ENCODE measurements at places on chromosomes 2 and 18.

DNA sequence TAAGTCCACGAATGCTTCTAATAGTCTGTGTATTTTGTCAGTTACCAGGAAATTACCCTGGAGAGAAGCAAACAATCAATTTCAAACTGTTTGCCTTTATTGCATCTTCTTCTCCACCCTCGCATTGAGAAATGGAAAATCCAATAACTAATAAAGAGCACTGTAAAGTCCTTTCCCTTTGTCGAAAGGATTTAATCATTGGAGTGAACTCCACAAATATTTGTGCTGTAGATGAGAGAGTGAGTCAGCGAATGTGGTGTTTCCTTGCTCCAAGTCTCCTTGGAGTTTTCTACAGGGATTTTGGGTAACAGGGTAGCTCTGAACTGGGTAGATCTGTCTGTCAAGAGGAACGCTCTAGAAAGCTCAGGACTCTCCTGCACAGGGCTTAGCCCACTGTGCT lies 240.2 kb downstream of the KCNS3 start:
- DNase-seq, result no peak

DNA sequence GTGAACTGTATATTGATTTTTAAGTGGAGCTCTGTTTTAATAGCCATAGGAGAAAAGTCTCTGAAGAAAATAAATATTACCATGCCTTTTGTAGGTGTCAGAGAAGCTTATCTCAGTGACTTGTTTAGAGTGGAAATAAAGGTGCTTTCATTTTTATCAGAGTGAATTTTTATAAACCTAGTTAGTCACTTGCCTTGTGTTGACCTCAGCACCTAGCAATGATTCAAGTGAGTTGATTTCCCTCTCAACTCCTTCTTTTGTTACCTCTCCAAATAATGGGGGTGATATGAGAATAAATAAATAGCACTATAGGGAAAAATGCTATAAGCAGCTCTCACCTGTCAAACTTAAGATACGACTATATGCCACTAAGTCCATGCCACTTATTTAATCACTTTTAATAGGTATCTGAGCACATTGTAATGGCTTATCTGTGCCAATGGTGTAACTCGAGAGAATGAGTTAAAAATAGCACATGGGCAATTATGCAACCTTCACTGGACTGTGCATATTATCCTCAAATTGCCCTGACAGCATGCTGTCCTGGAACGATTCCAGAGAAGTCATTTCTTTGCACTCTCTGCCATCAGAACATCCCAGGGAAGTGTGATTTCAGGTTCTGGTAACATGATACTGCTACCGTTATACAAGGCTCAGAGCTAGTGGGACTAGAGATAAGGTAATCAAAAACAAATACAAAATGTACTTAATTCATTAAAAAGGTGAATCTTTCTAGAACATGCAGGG lies 290.8 kb downstream of the CCDC85A start:
- DNase-seq, result no peak

DNA sequence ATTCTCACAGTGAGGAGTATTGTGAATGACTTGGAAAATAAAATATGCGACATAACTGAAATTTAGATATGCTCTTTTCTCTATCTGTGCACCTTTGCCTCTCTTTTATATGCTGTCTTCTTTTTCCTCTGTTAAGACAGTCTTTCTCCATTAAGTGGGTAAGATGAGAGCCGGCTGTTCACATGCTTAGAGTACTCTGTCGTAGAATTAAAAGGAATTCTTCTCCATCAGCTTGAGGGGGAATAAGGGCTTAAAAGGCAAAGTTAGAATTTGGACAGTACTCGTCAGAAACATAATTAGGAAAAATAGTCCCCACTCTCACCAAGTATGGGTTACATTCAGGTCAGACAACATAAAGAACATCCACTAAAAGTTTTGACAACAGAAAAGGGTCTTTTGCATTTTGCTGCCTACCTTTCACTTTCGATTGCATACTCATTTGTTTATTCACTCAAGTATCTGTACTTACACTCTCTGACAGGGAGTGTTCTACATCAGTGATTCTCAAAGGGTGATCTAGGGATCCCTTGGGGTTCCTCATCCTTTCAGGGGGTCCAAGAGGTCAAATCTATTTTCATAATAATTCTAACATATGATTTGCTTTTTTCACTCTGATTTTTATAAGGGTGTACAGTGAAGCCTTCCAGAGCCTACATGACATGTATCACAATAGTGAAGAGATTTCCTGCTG lies 48.0 kb downstream of the ARHGAP15 start:
- DNase-seq, result no peak

- DNase-seq, result peak; percentile 17
Observed at GRCh38 chr2:217955881-217956493, 46.8 kb downstream of the TNS1 start.

DNA sequence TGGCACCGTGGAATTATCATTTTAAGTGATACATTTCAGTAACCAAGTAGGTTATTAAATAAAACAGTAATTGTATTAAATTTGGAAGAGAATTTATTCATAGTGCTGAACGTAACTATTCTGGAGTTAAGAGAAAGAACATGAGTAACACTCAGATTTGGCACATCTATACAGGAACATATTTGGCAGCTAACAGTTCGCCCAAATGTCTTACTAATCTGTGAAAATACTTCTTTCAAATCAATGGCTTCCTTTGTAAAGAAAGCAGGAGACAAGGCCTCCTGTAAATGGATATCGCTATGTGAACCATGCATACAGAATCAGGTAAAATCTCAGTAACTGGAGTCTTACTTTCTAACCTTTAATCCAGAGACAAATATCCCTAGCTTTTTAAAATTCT lies 64.4 kb downstream of the ZNF516 start:
- no peak for DNase-seq

- no peak for DNase-seq
Observed at GRCh38 chr2:1992280-1992679, 248.0 kb upstream of the PXDN start.
